ENCODE measurements at places on chromosomes 6 and 20. TPM values are rescaled to one million over a fixed set of nuclear protein-coding genes. Genes with fewer than 3 reads are reported as not detected.

- no peak for DNase-seq
Observed at GRCh38 chr6:8084586-8084985, 17.8 kb downstream of the EEF1E1 start.

The SLC25A27 gene
- total RNA-seq, result 25.0 TPM

The WFDC12 gene
- not detected for total RNA-seq

DNA sequence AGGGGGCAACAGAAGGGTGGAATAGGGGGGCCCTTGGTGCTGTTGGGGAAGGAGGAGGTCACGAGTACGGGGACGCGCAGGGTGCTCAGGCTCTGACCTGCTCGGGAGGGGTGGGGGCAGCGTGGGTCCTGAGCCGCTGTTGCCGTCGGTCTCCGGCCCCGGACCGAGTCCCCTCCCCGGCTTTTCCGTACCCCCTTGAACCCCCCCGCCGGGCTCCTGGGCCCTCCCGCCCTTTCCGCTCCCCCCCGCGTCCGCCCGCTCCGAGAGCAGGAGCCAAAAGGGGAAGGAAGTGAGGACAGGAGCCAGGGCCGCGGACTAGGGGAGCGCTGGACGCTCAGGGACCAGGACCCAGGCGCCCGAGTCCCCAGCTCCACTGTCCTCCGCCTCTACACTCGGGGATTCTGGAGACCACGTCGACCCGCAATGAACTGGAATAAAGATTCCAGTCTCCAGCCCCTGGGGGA is at the start of gene RGL2:
TSS of gene RGL2 (minus strand) at position 170 of the 464 bp plus-strand sequence. CDS start 332 bp downstream, outside the sequence.
- peak; percentile 33 for DNase-seq

- no peak for DNase-seq
Observed at GRCh38 chr6:143872201-143872600, 7.9 kb downstream of the ZC2HC1B start.

The ISM1 gene
- total RNA-seq, result not detected

The GJA1 gene
- not detected for total RNA-seq

The TREM1 gene
- total RNA-seq, result not detected

The BPIFB2 gene
- total RNA-seq, result not detected

DNA sequence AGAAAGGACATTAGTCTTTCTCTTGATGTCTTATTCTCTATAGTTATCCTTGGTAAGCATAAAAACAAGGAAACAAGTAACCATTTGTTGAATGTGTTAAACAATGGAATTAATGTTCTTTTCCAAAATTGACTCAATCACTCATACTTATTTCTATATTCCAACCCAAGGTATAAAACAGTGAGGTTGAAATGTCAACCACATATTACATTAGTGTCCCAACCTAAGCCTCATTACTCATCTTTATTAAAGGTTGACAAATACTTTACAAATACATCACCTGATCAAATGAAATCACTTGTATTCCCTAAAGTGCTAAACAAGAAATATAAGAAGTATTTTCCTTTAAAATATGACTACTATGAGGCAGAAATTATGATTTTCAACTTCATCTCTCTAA is 100.5 kb downstream of the ASCC3 start:
- no peak for DNase-seq

- DNase-seq, result no peak
Observed at GRCh38 chr20:38343311-38344106, 2.8 kb upstream of the LBP start.

DNA sequence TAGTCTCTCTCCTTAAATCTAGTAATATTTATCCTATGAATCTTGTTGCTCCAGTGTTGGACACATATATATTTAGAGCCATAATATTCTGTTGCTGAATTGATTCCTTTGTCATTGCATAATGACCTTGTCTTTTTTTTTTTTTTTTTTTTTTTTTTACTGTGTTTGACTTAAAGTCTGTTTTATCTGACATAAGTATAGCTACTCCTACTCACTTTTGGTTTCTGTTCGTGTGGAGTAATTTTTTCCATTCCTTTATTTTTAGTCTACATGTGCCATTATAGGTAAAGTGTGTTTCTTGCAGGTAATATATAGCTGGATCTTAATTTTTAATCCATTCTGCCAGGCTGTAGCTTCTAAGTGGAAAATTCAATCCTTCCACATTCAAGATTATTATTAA is 166.5 kb downstream of the GMDS start:
- DNase-seq, result no peak

All from PC-9 (cell line).